ENCODE measurements at places on chromosomes 13 and 19.

DNA sequence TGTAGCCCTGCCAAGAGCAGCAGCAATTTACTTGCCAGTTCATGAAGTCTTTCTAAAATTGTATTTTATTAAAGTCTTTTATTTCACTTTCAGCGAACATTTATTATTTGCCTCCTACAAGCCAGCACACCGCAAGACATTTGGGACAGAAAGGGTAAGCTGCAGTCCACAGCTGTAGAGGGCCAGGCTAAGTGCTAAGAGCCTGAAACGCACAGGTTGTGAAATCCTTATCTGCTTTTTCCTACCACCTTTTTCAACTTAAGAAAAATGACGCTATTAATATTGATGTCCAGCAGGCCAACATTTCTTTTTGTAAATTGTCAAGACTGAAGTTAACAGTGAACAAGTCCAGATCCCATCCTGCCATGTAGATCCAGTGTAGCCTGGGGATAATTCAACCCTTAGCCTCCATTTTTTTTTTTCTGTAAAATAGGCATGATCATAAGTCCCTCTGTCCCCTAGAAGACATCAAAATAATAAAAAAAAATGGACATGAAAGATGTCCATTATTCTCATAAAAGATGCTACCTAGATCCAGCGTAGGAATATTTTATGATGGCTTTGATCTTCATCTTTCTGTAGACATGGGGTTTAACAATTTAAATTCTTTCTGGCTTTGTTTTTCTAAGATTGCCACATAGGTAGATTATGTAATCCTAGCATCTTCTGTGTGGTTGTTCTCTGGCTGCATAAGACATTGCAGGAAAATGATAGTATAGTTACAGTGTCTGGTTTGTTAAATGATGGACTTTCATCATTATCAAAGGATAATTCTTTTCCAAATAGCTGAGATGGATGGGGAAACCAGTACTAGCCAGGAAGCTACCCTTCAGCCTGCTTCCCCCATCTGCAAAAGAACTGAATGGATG, 128.4 kb downstream of the SHISA2 start:
- no peak for DNase-seq

GRCh38 chr19:45668342-45668871, 386 bp downstream of the GIPR start:
- no peak for DNase-seq

GRCh38 chr13:76778853-76779252, 107.4 kb downstream of the KCTD12 start:
- no peak for DNase-seq

DNA sequence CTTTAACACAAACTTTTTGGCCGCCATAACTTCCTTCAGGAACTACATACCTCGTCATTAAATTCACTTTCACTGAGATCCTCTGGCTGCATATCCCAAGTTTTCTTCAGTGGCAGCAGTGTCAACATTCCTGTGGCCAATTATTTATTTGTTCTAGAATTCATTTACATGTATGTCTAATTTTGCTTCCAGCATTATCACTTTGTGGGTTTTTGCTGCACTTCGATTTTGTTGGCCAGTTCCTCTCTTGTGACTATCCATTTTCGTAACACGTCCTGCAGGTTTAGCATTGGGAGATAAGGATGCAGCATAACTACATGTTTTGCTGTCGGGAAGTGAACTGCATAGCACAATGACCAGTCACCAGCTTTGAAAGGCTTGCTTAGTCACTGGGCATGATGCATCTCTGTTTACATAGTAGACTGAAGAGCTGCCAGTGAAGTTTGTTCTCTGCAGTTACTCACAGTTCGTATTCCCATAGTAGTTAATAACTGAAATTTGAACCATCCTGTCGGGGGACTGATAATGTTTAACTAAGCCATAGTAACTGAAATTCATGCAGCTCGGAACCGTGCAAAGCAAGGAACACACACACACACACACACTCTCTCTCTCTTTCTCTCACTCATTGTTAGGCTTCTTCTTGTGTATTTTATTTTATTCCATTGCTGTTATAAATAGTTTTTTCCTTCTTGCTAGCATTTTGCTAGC, 28.3 kb downstream of the ZNF507 start:
- no peak for DNase-seq

GRCh38 chr19:46205183-46205984, 24.2 kb upstream of the IGFL1 start:
- no peak for DNase-seq
